ENCODE measurements at places on chromosomes 12 and 14.

DNA sequence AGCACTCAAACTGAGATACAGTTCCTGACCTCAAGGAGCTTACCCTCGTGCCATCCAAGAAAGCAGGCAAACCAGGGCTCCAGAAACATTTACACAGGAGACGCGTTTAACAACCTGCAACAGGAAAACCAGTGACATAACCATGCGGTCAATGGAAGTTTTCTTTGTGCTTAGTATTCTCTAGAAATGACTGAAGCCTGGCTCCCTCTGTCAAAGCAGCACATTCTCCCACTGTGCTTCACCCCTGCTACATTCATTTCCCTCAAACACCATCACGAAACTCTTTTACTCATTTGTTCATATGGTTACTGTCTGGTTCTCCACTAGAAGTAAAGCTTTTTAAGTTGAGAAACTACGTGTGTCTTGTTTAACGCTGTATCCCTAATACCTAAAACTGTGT lies 161.3 kb upstream of the CCND2 start:
- DNase-seq = no peak

GRCh38 chr12:122975790-122976647 lies 975 bp downstream of the OGFOD2 start:
- no peak for DNase-seq

GRCh38 chr12:112005419-112006395 lies 7.3 kb downstream of the TMEM116 start:
- DNase-seq = no peak

DNA sequence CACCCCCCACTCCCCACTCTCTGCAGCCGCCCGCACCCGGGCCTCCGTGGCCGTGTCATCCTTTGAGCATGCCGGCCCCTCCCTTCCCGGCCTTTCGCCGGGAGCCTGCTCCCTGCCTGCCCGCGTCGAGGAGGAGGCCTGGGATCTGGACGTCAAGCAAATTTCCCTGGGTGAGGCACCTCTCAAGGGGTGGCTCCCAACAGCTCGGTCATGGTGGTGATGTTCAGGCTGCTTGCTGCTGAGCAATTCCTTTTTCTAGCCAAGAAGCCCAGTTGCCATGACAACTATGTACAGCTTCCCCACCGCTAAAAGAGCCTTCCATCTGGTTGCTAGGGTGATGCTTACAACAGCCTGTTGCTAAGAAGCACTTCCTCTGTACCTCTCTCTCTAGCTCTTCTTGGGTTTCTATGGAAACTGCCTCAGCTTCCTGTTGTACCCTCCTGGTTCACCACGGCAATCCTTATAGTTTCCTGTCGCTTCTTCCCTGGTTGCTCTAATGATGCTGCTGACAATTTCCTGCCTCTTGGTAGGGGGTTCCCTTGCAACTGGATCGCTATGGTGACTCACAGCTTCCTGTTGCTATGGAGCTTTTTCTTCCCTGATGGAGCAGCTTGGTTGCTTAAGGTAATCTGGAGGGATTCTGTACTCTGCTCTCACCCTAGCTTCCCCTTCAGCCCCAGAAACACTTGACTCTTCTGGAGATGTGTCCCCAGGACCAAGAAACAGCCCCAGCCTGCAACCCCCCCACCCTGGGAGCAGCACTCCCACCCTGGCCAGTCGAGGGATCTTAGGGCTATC lies 11.0 kb downstream of the ZNF219 start:
- no peak for DNase-seq

DNA sequence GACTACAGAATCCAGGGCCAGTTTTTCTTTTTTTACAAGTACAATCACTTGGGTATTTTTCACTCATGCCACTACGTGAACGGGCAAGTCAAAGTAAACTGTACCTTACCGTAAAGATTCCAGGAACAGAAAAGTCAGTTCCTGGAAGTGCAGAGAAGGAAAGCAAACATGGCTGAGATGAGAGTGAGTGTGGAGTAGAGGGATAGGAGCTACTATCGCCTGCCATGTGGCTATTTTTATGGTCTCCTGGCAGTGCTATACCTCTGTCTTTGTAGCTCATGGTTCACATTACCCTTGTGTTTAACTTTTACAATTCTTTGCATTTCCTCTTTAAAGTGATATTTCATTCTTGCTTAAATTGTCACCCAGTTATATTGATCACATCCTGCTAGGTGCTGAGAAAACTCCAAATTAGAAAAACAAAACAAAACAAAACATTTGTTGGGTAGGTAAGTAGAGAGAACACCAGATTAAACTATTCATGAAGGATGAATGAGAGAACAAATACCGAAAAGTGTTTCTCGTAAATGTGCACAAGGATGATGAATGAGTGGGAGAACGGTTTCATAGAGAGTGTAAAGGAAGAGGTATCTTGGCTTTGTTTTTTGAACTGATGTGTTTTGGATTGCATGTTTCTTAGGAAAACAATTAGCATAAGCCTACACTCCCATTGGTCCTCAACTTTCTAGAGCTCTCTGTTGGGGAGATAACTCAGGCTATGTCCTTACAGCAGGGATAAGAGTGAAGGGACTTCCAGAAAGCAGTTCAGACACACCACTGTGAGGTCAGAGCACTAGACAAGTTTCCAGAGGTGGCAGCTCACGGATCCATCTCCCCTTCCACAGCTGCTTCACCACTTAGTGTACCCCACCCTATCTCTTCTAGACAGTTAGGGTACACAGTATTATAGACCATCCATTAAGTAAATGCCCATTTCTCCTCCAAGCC lies 163.7 kb downstream of the IPO8 start:
- no peak for DNase-seq

GRCh38 chr12:98743362-98743953 lies 98.4 kb downstream of the APAF1 start:
- peak; percentile 13 for DNase-seq

DNA sequence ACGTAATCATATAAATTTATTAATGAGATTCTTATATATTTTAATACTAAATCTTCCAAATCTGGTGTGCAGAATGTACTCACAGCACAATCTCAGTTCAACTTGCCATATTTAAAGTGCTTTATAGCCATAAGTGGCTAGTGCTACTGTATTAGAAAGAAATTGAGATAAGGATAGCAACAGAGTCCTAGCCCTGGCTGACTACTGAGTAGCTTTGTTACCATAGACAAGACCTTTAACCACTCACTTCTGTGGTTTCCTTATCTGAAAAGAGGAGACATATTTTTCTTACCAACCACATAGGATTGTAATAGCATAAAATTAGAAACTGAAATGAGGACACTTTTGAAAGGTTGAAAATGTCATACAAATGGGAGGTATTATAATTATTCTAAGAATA lies 2.0 kb upstream of the CHURC1 start:
- no peak for DNase-seq

DNA sequence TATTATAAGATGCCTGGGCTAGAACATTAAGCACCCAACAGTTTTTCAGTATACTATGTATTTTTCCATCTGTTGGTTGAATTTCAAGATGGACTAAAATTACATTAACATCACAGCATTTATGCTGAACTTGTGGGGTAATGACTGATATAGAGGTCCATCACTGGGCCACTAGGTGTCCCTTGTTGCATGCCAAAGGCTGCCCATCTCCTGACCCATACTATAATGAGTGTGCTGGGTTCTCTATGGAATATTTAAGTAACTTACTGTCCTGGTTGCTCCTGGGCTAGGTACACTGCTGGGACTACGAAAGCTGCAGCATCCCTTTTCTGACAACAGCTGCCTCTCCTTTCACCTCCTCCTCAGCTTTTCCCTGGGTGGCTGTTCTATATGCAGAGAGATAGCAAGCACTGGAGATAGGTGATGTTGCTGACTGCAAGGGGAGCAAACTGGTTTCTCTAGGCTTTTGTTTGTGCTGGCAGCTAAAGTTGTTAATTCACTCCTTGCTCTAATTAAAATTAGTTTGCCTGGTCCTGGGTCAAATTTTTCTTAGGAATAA lies 138.6 kb upstream of the TRHDE start:
- DNase-seq = no peak

DNA sequence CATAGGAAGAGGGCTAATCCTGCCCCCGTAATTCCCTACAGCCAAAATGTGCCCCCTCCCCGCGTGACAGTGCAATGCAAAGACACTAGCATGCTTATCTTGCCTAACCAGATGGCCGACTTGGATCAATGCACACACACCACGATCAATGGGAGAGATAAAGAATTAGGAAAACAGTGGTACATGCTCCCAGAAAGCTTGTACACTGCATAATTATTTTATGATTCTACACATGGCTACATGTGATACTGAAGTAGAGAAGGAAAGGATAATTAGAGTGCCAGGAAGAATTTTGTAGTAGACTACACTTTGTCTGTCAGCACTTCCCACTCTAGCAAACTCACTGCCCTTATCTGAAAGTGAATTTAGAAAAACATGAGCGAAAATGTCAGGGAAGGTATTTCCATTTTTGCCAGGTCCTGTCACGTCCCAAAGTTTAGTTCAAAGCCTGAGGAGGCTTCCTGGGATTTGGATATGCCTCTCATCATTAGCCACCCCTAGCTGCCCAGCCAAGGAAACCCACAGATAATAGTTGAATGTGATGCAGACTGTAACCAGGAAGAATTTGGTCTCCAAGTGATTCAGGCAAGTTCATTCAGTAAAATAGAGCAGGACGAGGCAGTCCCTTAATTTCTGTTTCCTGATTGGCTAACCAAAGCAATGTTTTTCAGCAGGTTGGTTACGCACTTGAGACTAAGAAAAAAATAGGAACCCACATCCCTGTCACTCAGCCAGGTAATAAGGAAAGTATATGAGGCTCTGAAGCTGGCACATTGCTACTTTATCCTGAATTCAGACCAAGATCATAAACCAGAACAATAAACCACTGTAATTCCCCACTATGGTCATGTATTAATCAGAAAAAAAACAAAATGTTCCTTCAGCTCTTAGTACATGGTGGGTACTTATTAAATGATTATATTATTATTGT lies 199.6 kb upstream of the OTX2 start:
- DNase-seq = no peak

GRCh38 chr12:92133795-92134637 lies 11.6 kb downstream of the BTG1 start:
- DNase-seq = no peak

- no peak for DNase-seq
Measured at GRCh38 chr12:19553175-19553574, 113.9 kb downstream of the AEBP2 start.

GRCh38 chr12:8018666-8019581 lies 13.6 kb upstream of the FOXJ2 start:
- DNase-seq = no peak

DNA sequence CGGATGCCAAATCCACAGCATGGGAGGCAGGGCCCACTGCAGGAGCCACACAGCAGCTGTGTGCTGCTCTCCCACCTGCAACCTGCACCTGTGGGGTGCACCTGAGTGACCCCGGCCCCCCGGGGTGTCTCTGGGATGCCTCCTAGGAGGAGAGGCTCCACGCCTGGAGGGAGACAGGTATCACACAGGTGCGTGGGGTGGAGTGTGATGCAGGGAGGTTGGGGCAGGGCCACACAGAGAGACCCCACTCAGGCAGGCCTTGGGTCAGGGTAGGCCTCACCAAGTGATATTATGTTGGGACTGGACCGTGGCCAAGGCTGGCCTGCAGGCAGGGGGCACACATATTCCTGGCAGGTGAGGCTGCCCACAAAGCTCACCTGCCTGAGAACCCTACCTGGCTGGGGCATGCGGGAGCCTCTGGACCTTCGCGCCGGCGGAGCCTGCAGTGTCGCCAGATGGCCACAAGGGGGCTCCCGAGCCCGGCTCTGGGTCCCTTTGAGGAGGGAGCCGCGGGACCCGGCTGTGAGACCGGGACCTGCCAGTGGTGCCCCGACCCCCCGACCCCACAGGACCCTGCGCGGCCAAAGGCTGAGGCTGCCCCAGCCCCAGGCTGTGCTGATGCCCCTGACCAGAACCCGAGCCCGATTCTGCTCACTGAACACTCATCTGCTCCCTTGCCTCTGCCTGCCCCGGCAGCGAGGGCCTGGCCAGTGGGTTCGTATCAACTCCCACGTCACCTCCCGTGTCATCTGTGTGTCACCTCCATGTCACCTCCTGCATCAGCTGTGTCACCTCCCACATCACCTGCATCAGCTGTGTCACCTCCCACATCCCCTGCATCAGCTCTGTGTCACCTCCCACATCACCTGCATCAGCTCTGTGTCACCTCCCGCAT lies 11.4 kb downstream of the TMEM121 start:
- no peak for DNase-seq

GRCh38 chr12:14395074-14395778 lies 29.7 kb downstream of the ATF7IP start:
- no peak for DNase-seq

GRCh38 chr14:54487771-54488170 lies 1.0 kb downstream of the GMFB start:
- no peak for DNase-seq
